Effector CD8-positive, alpha-beta T cell (primary cell): ENCODE measurements at places on chromosomes 3 and 15.

- DNase-seq, result no peak
Measured at GRCh38 chr3:33523093-33523667, 83.0 kb upstream of the UBP1 start.

GRCh38 chr15:41950127-41950483, 22.3 kb downstream of the EHD4 start:
- DNase-seq, result no peak

DNA sequence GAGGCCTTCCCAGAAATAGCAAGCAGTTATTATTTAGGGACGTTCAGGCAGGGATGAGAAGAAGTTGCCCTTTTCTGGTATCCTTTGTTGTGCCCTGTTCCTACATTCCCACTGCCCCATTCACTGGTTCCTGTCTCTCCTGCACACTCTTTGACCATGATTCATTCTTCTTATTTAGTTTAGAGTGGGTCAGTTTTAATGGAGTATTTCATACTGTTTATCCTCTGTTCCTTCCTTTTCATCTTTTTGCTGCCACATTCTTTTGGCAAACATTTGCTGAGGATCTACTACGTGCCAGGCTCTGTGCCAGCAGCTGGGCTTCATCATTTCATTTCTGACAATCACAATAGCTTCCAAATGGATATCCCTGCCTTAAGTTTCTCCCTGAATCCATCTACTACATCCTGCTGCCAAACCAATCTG, 11.8 kb upstream of the EID1 start:
- no peak for DNase-seq

GRCh38 chr3:50550079-50550736, 17.3 kb downstream of the C3orf18 start:
- DNase-seq, result peak; percentile 57

GRCh38 chr3:139286825-139287224, 57.0 kb upstream of the MRPS22 start:
- no peak for DNase-seq

DNA sequence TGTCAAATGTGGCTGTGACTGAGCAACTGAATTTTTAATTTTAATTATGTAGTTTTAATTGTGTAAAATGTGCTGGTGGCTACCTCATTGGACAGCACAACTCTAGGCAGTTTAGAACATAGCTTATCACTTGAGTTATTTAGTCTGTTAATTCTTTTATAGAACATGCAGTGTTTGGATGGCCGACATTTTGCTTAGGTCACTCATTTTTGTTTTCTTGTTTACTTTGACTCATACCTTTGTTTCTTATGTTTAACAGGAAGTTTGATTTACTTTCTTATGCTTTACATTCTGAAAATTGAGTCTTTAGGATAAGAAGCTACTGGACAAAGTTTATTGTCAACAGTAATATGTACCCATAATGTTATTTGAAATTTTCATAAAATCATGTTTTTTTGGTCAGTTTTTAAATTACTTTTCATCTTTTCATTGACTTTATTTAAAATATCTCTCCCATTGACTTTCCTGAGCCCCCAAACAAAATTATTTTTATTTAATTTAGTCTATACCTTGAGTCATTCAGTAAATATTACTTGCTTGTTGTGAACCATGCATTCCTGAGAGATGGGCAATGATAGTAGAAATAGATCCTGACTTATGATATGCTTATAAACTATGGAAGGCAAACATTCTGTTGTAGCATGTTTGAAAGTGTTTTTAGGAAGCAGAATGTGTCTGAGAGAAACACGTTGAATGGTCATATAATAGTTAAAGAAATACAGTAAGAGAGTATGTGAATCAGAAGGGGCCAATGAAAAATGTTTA, 60.6 kb downstream of the TCF12 start:
- DNase-seq, result no peak

GRCh38 chr3:67361323-67361722, 293.1 kb downstream of the SUCLG2 start:
- DNase-seq, result no peak

GRCh38 chr3:72892081-72892775, 4.4 kb downstream of the GXYLT2 start:
- DNase-seq, result no peak

DNA sequence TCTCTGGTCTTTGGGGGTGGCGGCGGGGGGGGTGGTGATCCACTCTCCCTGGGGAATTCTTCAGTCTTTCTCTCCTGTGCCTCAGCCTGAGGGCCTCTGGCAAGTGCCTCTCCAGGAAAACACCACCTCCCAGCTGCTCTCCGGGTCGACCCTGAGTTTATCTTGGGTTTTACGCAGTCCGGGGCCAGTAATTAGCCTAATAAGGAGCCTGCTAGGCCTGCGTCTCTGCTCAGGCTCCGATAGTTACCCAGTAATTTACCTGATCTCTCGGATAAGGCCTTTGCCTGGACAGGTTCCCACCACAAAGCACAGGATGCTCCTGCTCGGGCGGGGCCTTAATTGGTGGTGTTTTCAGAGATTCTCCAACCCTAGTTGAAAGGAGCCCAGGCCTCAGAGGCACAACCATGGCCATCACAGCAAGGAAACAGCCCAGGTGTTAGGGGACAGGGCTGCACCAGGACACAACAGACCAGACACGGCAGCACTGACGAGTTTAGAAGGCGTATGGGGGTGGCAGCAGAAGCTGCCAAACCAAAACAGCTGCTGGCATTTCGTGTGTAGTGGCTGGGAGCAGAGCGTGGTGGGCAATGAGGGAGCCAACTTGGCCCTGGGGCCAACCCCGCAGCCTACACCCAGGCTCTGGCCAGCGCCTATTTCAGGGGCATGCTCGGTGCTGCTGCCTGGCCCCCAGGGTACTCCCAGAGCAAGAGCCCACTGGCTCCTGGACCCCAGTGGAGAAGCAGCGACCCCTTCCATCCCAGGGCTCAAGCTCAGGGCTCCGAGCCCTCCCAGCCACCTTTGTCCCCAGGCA, 71.4 kb downstream of the KLF13 start:
- DNase-seq, result no peak

DNA sequence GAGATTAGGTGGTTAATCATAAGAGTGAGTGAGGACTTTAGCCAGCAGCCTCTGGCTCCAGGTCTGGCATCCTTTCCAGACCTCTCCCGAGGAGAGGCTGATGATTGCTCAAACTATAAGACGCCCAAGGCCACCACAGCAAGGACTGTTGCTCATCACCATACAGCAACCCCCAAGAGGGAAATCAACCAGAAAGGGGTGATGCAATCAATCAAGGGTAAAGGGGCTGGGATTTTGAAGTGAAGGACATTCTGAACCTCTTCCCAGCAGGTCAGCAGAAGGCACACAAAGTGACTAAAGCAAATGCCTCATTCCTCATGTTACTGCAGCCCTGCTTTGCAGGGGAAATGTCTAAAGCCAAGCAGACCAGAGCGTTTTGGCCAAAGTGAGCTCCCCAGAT, 247.3 kb upstream of the IGF1R start:
- no peak for DNase-seq

GRCh38 chr3:72818092-72818773, 30.0 kb downstream of the SHQ1 start:
- no peak for DNase-seq

DNA sequence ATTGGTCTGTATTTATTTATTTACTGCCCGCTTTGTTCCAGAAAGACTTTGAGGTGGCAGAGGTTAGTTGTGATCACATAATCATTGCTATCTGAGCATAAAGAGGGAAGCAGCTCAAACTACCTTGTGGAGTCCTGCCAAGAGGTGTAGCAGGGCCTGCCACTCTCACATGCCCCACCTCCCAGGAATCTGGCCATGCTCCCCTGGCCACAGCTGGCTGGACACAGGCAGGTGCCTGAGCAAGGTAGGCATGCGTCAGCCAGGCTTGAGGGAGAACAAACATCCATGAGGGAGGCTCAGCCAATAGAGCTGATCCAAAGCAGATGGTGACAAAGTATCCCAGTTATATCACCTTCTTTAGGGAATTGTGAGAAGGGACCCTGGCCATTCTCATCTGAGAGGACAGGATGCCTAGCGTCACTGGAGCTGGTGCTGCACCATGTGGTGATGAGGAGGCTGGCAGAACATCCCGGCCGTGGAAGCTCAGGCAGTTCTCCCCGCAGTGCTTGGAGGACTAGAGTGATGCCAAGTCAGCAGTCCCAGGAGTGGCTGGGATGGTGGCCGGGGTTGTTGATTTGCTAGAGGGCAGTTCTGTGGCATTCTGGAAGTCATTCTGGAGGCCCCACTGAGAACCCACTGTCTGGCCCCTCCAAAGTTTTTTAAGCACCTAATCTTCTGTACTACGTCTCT, 6.8 kb upstream of the POLG start:
- DNase-seq, result no peak

- DNase-seq, result no peak
Measured at GRCh38 chr3:190849607-190850006, 12.9 kb downstream of the GMNC start.

DNA sequence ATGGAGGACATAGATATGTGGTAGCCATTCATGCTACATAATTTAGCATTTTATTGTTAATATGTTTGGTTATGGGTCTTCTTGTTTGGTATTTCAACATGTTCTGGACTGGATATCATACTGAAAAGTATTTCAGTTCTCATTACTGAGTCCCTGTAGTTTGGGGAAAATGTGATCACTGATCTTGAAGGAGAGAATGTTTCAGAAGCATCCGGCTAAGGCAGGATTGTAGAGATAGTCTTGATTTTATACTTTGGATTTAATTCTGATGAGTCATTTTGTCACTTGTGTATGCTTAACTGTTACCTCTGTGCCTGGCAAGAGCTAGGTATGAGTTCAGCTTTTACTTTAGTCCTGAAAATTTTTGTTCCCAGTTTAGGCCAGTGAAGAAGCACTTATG, 7.1 kb downstream of the CHD2 start:
- DNase-seq, result no peak

- DNase-seq, result no peak
Measured at GRCh38 chr3:173708191-173708590, 310.6 kb downstream of the NLGN1 start.

- DNase-seq, result no peak
Measured at GRCh38 chr3:80733522-80734176, 965.9 kb upstream of the ROBO1 start.

DNA sequence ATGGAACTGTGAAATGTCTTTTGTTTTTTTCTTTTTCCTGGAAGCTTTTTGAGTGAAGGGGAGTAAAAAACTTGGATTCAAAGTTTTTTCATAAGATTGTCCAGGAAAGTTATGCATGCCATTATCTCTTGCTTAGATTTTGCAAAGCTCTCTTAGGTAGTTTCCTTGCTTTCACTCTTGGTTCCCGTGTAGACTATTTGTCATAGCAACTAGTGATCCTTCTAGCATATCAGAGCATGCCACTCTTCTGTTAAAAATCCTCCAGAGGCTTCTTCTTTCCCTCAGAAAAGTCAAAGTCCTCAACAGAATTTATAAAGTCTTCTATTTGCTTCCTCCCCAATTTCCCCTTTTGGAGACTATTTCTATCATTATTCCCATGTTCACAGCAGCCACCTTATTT, 21.1 kb downstream of the GTF2E1 start:
- DNase-seq, result no peak

GRCh38 chr3:106006571-106006970, 137.8 kb upstream of the CBLB start:
- no peak for DNase-seq

- no peak for DNase-seq
Measured at GRCh38 chr15:91622711-91623342, 230.7 kb upstream of the SLCO3A1 start.

DNA sequence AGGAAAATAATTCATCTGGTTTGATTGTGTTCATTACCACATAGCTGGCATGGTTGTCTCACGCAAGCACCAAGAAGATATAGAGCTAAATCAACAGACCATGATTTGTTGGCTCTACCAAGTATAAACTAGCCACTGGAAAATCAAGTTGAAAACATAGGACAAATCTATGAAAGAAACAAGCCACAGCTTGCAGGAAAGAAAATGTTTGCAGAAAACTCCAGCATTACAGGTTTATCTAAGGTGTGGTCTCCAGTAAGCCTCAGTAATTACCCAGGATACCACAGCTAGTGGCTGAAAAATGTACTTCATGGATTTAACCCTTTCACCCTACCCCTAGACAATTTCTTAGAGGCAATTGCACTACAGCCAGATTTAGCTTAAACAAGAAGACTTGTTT, 340.6 kb downstream of the SOX2 start:
- DNase-seq, result no peak

GRCh38 chr3:45087155-45087554, 59.0 kb downstream of the CDCP1 start:
- DNase-seq, result no peak

GRCh38 chr15:37253877-37254276, 153.5 kb upstream of the MEIS2 start:
- no peak for DNase-seq

- peak; percentile 8 for DNase-seq
Measured at GRCh38 chr15:36883713-36884517, 216.4 kb downstream of the MEIS2 start.

- DNase-seq, result no peak
Measured at GRCh38 chr3:153958635-153959595, 162.3 kb upstream of the ARHGEF26 start.

GRCh38 chr3:25033407-25034029, 394.5 kb upstream of the RARB start:
- DNase-seq, result no peak

DNA sequence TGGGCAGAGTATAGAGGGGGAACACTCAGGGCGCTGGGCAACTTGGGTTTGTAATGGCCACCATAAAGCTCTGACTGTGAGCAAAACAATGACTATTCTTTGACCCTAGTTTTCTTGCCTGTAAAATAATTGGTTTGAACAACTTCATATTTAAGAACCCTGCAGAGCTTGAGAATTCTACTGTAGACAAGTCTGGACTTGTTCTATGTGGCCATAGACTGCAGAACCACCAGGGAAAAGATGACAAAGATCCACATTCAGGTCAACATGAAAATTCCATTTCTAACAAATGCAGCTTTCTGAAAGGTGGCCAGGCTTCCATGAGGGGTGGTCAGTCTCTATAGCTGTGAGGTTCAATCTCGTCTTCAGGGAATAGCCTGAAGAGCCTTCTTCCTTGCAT, 239.4 kb upstream of the LRRN1 start:
- no peak for DNase-seq

GRCh38 chr3:105518806-105519418, 152.2 kb downstream of the ALCAM start:
- DNase-seq, result no peak

GRCh38 chr15:51223771-51224229, 114.6 kb downstream of the CYP19A1 start:
- no peak for DNase-seq

GRCh38 chr3:54180921-54181320, 58.6 kb downstream of the CACNA2D3 start:
- DNase-seq, result no peak

DNA sequence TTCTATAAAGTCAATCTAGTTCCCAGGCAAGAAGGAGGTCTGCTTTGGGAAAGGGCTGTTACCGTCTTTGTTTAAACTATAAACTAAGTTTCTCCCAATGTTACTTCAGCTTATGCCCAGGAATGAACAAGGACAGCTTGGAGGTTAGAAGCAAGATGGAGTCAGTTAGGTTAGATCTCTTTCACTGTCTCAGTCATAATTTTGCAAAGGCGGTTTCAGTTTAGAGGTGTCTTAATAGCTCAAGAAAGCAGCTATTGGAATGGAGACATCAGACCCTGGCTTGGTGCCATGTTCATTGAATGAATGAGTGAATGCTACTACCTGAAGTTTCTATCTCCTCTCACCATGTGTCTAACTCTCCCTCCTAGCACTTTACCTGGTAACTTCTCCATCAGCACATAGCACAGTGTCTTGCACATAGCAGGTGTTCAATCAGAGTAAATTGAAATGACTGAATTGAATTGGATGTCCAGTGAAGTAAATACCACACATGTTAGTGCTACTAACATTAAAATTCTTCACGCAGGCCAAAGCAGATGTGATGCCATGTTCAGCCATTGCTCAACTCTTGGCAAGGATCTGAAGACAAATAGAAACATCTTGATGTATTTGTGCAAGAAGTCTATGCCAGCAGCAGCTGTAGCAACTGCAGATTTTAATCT, 28.2 kb downstream of the CLEC3B start:
- no peak for DNase-seq
